NCI-H1048 (cell line): ENCODE measurements at places on chromosomes 16 and 17.

GRCh38 chr17:42429726-42430447 lies 6.8 kb upstream of the CAVIN1 start:
- DNase-seq = no peak

- DNase-seq = no peak
Observed at GRCh38 chr16:27417047-27417671, 15.2 kb downstream of the IL21R start.

GRCh38 chr16:7867831-7868230 lies 535.2 kb downstream of the RBFOX1 start:
- no peak for DNase-seq

- no peak for DNase-seq
Observed at GRCh38 chr17:8041249-8041928, 2.5 kb downstream of the ALOX15B start.

GRCh38 chr16:87924041-87924810 lies 12.1 kb downstream of the CA5A start:
- DNase-seq = no peak

GRCh38 chr16:85126705-85127378 lies 14.6 kb upstream of the CIBAR2 start:
- DNase-seq = no peak

GRCh38 chr17:70017112-70017511 lies 57.9 kb upstream of the KCNJ16 start:
- no peak for DNase-seq

DNA sequence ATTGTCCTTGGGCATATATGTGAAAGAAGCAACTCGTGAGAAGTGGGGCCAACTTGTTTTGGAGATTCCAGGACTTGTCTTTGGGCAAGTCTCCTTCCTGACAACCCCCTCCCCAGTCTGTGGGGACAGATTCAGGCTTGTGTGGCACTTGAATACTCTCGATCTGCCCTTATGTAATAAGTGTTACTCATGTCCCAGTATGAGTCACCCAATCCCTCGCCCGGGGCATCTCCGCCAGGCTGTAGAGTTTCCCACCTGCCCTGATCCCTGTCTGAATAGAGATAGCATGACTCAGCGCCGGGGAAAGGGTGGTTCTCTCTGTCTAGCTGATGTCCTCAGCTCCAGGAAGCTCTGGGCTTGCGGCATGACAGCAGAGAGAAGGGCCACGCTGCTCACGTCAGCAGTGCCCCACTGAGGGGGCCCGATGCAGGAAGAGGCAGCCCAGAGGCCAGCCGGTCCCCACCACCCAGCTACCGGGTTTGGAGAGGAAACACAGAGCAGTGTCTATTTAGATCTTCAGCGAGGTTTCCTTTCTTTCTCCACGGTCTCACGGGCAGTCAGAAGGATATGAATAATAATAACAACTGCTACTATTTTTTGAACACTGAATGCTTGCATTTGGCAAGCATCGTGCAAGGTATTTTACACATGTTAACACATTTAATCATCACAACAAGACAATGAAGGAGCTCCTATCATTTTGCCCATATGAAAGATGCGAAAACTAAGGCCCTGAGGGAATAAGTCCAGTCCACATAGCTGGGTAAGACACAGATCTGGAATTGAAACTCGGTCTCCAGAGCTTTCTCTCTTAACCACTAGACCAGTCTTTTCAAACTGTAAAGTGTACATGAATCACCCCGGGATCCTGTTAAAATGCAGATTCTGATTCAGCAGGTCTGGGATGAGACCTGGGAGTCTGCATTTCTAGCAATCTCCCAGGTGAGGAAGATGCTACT lies 426.7 kb upstream of the MAF start:
- no peak for DNase-seq

DNA sequence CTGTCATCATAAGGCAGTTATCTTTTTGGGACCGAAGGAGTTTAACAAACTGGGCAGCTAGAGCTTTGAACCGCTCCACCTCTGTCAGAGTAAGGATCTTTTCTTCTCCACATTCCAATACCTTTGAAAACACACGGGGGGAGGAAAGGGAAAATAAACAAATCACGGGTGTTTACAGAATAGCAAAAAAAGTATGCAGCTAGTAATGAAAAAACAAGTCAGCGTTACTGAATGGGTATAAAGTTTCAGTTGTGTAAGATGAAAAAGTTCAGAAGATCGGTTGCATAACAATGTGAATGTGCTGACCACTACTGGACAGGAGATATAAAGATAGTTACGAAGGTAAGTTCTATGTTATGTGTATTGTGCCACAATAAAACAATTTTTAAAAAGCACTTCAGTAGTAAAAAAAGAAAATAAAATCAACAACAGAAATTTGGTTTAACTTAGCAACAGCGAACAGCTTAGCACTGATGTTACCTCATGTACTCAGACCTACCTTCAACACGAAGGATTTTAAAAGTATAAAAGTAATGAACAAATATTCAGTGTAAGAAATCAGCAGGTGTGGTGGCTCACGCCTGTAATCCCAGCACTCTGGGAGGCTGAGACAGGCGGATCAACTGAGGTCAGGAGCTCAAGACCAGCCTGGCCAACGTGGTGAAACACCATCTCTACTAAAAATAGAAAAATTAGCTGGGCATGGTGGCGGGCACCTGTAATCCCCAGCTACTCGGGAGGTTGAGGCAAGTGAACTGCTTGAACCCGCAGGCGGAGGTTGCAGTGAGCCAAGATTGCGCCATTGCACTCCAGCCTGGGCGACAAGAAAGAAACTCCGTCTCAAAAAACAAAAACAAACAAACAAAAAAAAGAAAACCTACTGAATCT lies 34.3 kb downstream of the MARF1 start:
- no peak for DNase-seq

GRCh38 chr17:61465550-61466237 lies 13.5 kb downstream of the TBX4 start:
- no peak for DNase-seq

DNA sequence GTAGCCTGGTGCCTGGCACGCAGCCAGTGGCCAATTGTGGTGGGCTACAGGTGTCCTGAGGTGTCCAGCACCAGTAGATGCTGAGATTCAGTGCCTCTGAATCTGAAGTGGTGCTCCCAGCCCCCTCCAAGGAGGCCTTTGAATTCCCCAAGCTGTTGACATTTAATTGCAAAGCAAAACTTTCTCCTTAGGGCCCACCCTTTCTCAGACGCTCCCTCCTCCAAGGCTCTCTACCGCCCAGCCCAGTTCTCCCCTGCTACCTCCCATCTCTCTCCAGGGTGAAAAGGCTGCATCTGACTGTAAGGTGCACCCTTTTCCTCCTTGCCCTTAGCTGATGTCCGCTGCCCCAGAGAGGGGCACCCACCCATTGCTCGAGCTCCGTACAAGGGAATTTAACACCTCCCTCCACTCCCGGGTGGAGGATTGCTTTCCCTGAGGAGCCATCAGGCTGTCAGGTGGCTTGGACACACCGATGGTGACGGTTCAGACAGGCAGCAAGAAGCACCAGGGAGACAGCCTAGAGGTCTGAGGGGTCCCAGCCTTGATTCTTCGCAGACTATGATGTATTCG lies 1.7 kb downstream of the BEAN1 start:
- DNase-seq = no peak

GRCh38 chr17:29722411-29723198 lies 99.9 kb upstream of the CORO6 start:
- no peak for DNase-seq

- DNase-seq = no peak
Observed at GRCh38 chr16:3026609-3027488, 3.0 kb downstream of the THOC6 start.

GRCh38 chr16:995783-996182 lies 14.2 kb downstream of the SOX8 start:
- no peak for DNase-seq

DNA sequence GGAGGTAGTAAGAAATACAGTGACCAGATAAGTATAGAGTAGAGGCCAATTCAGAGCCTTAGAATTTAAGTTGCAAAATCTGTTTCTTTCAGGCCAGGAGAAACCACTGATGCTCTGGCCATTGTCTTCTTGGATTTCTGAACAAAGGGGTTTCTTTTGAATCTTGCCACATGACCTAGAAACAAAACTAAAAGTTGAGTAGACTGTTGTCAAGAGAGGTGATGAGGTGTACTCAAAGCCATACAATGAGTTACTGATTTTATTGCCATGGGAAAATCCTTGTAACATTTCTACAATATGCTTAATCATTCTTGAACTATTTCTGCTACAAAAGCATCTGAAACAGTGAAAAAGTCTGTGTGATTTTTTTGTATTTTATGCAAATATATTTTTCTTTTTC lies 881.3 kb downstream of the CDH11 start:
- no peak for DNase-seq

DNA sequence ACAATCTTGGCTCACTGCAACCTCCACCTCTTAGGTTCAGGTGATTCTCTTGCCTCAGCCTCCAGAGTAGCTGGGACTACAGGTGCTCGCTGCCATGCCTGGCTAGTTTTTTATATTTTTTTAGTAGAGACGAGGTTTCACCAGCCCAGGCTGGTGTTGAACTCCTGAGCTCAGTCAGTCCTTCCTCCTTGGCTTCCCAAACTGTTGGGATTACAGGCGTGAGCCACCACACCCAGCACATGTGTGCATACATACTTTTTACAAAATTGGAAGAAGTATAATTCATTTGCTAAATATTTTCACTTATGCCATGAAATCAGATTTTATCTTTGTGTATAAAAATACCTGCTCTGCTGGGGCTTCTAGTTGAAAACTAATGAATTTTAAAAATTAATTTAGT lies 13.2 kb downstream of the BPTF start:
- no peak for DNase-seq

DNA sequence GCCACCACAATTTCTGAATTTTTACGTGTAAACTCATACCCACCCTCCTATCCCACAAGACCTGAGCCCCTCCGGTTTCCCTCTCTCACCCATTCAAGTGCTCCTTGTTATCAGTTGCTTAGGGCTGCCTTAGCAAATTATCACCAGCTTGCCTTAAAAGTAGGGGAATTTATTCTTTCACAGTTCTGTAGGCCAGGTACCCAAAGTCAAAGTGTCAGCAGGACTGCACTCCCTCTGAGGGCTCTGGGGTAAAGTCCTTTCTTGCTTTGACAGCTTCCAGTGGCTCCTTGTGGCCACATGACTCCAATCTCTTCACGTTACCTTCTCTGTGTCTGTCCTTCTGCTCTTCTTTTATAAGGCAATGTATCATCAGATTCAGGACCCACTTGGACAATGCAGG lies 7.9 kb upstream of the TMEM220 start:
- DNase-seq = no peak

DNA sequence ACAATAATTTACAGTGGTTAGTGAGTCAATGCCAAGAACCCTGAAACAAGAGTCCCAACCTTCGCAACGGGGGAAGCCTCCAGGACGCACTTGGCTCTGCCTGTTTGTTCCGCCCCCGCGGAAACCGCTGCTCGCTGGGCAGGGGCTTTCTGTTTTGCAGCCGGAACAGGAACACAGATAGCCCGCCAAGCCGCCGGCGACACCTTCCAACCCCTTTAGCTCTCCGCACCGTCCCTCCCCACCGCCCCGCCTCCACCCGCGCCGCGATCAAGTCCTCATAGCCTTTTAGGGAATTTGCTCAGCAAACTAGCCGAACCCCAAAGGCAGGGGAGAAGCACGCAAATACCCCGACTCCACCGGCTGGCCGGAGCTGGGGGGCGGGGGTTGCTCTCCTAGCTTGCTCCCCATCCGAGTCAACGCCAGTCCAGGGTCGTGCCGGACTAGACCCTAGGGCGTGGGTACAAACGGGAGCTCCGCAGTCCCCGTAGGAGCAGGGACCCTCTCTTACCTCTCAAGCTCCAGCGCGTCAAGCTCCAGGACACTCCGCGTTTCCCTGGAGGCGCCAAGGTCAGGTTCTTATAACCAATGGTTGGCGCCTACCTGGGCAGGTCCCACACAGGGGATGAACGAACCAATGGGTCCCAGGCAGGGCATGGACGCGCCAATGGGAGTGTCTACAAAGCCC lies at the start of gene SLFN13:
Gene SLFN13 (minus strand): TSS at position 553 of the 685 bp plus-strand sequence. CDS start 3,086 bp downstream, outside the sequence.
- DNase-seq = no peak

- no peak for DNase-seq
Observed at GRCh38 chr17:29256735-29257466, 10.2 kb downstream of the CRYBA1 start.

DNA sequence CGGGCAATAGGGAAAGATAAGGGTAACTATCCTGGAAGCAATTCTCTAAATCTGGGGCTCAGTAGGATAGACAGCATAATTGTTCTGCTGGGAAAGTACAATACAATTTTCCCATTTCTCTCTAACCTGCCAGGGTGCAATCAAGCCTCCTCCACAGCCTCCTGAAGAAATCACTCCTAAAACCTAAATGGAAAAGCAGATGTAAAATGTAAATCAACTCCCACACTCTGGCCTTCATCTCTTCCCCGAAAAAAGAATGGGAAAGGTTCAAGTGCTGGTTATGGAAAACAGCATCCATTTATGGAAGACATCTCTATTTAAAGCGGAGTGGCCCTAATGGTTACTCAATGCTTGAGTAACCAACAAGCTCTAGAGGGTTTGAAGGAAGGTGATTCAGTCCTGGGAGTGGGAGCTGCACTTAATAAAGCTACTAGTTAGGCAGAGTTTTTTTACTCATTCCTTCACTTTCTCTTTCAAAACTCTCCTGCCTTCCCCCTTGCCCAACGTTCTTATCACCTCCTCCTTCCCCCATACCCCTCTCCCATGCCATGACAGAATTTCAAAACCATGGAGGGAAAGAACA lies 5.1 kb downstream of the MMD start:
- no peak for DNase-seq

GRCh38 chr17:68830313-68830712 lies 124.9 kb downstream of the ABCA8 start:
- no peak for DNase-seq
